BJ (cell line): ENCODE measurements at places on chromosomes 7 and 10.

- DNase-seq, result no peak
These were observed 23.6 kb downstream of the BMPER start for GRCh38 chr7:33928986-33929385.

DNA sequence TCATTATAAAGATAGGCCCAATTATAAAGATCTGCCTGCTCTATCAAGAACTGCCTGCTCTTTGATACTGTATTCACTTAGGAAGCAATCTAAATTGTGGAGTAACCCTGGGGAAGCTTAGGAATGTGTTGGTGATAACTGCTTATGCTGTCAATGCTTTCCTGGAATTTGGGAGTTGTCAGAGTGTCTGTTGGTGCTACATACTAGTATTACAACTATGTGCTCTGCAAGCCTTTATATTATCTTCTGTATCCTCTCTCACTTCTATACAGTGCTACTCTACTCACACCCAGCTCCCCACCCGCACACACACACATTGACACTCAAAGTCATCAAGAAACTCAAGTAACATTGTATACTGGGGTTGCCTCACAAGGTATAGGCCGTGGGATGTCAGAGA, 6.1 kb downstream of the ZNF277 start:
- DNase-seq, result no peak

GRCh38 chr7:134831862-134832261, 52.4 kb downstream of the CALD1 start:
- no peak for DNase-seq

GRCh38 chr10:44459671-44460070, 74.8 kb upstream of the CXCL12 start:
- DNase-seq, result no peak

GRCh38 chr10:4736183-4736582, 89.8 kb upstream of the AKR1E2 start:
- no peak for DNase-seq

DNA sequence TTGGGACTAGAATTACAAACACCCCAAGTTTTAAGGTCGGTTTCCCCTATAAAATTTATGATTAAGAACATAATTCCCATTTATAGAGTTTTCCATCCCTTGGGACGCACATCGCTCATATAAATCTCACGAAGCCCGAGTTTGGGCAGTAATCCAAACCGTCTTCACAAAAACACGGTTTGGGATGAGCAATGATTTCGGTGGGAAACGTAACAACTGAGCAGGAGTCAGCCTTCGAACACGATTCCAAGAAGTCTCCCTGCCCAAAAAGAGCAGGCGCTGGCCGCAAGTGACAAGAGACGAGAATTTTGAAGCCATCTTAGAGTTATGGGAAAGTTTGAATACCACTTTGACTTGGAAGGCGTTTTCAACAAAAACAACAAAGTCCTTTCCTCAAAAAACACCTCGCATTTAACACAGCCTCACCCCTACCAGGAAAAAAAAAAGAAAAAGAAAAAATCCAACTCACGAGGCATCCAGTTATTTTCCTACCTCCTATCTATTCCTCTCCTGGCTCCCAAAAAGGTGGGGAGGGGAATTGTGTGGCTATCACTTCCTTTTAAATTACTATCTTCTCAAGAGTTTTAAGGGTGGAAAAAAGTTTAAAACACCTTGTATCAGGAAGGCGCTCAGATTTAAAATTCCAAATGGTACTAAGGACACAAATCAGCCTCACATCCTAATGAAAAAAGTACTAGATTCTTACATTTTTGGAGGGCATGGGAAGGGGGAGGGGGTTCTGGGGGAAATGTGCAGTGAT, 1.6 kb downstream of the SEPHS1 start:
- no peak for DNase-seq

- DNase-seq, result no peak
These were observed 41.2 kb downstream of the PDZD8 start for GRCh38 chr10:117334066-117334465.

GRCh38 chr10:120735773-120736371, 115.3 kb upstream of the WDR11 start:
- DNase-seq, result no peak

DNA sequence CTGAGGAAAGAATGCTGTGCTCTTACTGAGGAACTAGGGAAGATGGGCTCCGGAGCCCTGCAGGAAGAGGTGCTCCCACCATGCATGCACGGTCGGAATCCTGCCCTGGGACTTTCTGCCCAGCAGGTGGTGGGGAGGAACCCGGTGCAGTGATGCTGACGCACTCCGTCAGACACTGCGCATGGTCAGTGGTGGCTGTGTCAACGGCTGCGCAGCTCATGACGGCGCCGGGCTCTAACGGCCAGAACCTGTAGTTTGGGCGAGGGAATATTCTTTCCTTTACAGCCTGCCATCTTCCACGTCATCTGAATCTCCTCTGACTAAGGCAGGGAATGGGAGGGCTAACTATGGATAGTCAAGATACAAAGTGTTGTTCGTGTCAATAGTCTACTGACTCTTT, 189.2 kb upstream of the MGMT start:
- DNase-seq, result no peak

GRCh38 chr10:73449113-73449512, 15.8 kb upstream of the MSS51 start:
- DNase-seq, result no peak

DNA sequence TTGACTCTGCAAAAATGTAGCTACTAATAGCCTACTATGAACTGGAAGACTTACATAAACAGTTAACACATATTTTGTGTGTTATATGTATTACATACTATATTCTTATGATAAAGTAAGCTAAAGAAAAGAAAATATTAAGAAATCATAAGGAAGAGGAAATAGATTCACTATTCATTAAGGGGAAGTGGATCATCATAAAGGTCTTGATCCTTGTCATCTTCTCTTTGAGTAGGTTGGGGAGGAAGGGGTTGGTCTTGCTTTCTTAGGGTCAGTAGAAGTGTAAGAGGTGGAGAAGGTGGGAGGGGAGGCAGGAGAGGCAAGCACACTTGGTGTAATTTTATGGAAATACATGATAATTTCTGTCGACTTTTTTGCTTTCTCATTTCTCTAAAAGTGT, 81.3 kb downstream of the NAMPT start:
- DNase-seq, result no peak

- no peak for DNase-seq
These were observed 18.0 kb downstream of the STARD3NL start for GRCh38 chr7:38195804-38196595.

GRCh38 chr7:36311539-36311938, 78.1 kb upstream of the ANLN start:
- DNase-seq, result no peak

- DNase-seq, result no peak
These were observed 112.8 kb downstream of the BUB3 start for GRCh38 chr10:123266971-123267370.

DNA sequence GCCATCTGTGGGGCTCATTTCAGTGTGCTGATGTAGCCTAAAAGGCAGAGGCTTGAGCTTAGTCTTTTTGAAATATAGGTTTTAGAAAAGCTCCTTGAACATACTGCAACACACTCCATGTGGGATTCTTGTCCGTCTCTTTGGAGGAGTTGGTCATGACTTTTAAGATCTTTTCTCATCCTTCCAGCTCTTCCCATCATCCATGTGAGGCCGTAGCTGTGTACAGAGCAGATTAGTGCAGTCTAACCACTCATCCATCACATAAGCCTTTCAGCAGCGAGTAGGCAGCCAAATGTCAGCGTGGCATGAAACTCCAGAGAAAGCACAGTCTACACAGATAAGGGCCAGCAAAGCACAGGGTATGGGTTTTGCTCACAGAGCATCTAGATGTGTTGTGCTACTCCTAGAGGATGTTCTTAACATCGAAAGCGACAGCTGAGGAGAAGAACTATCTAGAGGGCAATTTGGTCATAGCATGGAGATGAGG, 28.1 kb upstream of the NPVF start:
- no peak for DNase-seq

DNA sequence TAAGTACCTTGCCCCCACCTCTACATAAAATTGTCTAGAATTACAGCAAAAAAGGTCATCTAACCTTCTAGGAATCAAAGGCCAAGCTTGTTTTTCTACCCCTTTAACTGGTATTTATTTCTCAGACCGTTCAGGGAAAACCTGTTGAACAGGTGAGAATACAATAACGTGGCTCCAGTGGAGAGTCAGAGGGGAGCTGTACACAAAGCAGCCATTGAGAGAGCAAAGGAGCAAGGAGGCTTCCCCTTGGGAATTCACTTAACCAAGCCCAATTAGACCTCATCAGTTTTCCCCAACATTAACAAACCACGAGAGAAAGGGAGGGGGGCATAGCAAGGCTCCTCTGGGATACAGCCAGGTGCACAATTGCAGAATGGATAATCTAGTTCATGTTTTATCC, 101.9 kb downstream of the ELMO1 start:
- no peak for DNase-seq

DNA sequence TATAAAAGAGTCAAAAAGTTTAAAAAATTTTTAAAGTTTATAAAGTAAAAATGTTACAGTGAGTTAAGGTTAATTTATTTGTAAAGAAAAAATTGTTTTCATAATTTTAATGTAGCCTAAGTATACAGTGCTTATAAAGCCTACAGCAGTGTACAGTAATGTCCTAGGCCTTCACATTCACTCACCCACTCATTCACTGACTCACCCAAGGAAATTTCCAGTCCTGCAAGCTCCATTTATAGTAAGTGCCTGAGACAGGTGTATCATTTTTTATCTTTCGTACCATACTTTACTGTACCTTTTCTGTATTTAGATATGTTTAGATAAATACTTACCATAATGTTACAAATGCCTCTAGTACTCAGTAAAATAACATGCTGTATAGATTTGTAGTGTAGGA, 269.7 kb upstream of the PHF14 start:
- no peak for DNase-seq
